ENCODE measurements at places on chromosomes 12 and 14.
A peak's percentile ranks its signal among the peaks of the same experiment; 100 is the strongest.

- no peak for DNase-seq
Measured at GRCh38 chr12:130266751-130267150, 70.9 kb upstream of the PIWIL1 start.

GRCh38 chr12:111758120-111758561, 8.6 kb upstream of the ALDH2 start:
- no peak for DNase-seq

- no peak for DNase-seq
Measured at GRCh38 chr12:93101367-93101766, 172.3 kb upstream of the EEA1 start.

DNA sequence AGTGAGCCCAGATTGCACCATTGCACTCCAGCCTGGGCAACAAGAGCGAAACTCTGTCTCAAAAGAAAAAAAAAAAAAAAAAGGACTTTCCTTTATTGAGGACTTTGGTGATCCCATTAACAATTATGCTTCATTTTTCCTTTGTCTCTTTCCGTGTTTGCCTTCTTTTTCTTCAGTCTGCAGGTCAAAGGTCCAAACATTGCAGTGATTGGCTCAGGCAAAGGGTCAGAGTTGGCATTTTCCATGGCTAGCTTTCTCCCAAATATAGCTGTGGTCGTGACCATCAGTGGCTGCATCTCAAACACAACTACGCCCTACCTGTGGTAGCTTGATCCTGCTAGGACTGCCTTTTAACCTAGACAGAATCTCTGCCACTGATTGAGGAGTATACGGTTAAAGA, 7.0 kb upstream of the DNAL1 start:
- no peak for DNase-seq

- no peak for DNase-seq
Measured at GRCh38 chr14:101352567-101352966, 208.7 kb upstream of the DIO3 start.

- no peak for DNase-seq
Measured at GRCh38 chr12:111638556-111638955, 39.4 kb upstream of the ATXN2 start.

GRCh38 chr12:102512523-102512922, 32.2 kb upstream of the IGF1 start:
- no peak for DNase-seq

- no peak for DNase-seq
Measured at GRCh38 chr14:56341766-56342493, 223.7 kb downstream of the PELI2 start.

- no peak for DNase-seq
Measured at GRCh38 chr12:113805673-113806072, 160.5 kb downstream of the RBM19 start.

GRCh38 chr12:124477107-124477915, 90.1 kb downstream of the NCOR2 start:
- no peak for DNase-seq

- DNase-seq = no peak
Measured at GRCh38 chr12:111417290-111417689, 11.6 kb downstream of the SH2B3 start.

DNA sequence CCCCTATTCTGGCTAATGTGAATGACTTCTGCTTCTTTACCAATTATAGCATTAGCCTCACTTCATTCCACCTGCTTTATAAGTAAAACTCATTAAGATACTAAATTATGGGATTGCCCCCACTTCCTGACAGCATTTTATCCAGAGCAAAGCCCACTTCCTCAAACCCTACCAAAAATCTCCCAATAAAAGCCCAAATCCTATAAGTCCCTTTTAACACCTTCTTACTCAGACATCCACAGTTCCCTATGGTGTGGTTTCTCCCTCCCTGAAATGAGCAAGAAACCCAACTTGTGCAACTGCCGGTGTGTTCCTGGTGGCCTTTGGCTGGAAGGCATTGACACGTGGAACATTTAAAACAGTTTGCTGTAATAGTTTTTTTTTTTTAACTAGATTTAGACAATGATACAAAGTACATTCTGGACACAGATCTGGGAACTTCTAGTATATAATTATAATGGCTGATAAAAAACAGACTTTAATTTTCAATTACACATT, 53.1 kb downstream of the BRMS1L start:
- no peak for DNase-seq

GRCh38 chr12:118734266-118734665, 247.1 kb upstream of the SRRM4 start:
- no peak for DNase-seq

DNA sequence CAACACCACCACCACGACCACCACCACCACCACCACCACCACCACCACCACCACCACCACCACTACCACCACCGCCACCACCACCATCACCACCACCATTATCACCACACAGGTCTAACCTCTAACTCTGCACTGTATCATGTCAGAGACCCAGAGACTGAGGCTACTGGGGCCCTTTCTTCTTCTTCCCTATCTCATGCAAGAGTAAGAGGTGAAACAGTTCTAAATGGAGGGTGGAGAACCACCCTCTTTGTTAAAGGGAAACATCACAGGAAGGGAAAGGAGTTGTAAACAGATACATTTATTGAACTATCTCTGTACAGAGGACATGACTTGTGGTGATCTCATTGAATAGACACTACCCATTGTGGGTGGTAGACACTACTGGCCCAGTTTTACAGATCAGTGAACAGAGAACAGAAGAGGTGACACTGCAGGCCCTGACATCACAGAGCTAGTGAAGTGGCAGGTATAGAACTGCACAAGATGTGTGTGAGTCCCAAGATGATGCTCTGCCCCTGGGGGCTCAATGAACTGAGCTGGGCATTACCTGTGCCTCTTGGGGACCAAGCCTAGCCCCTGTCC, 91.6 kb downstream of the FOXN3 start:
- DNase-seq = no peak

DNA sequence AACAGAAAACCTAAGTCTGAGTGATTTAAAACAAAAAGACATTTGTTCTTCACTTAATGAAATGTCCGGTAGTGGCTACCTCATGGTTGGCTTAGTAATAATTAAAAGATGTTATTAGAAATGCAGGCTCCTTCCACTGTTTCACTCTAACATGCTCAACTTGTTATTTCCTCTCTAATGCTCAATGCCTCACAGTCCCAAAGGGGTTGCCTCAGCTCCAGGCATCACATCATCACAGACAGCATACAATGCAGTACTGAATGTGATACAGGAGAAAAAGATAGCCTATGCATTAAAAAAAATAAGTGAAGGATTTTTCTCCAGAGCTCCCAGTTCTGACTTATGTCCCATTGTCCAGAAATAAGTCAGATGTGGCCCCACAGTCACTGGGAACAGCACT, 1077.0 kb upstream of the TMEM132C start:
- no peak for DNase-seq

- DNase-seq = no peak
Measured at GRCh38 chr12:106918746-106919145, 37.0 kb upstream of the TMEM263 start.

DNA sequence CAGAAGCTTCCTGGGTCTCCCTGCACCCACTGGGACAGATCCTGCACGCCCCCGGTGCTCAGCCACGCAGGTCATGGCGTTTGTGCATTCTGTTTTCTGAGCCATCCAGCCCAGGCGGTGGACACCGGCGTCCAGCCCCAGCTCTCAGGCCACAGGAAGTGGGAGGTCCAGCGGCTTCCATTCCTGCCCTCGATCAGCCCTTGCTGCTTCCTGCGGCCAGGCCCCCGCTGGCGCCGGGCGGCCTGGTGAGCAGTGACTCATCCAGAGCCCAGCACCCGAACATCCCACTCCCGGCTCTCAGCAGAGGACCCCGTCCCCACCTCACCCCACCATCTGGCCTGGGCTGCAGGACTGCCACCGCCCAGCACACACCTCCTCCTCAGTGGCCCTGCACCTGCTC, 18.0 kb upstream of the NUDT14 start:
- no peak for DNase-seq

- no peak for DNase-seq
Measured at GRCh38 chr12:94875525-94875924, 128.0 kb downstream of the NDUFA12 start.

- no peak for DNase-seq
Measured at GRCh38 chr14:99717682-99718013, 33.5 kb downstream of the CYP46A1 start.

DNA sequence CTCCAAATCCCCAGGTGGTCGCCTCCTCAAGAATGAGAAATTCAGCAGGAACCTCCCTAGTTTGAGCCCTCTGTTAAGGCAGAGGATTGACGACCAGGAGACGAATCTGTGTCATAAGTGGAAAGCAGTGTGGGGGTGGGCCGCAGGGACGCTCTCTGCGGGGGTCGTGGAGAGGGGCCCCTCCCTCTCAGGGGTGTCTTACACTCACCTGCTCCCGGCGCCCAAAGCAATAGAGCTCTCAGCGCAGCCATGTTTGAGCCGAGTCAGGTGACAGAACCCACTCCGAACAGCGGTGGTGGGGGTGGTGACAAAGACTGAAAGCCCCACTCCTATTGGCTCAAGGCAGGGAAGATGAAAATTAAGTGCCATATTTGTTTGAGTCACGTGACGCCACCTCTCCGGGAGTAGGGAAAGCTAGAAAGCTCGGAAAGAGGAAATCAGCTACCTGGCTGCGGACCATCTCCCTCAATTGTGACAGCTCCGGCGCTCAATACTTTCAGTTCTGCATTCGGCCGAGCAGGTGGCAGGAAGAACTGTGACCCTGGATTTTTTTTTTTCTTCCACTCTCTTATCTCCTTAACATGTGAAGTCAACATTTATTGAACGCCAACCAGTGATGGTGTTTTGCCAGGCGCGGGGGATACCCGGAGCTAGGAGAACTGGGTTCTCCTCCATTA, at the start of gene ZFYVE26:
Gene ZFYVE26, minus strand, starts transcription at position 265 of the 677 bp plus-strand sequence. CDS start 627 bp downstream, outside the sequence.
- peak; percentile 84 for DNase-seq

Data from activated CD4-positive, alpha-beta T cell treated with anti-CD3 and anti-CD28 coated beads, Interleukin-2, amount 50 U/mL, for 1 hour (primary cell).